Testis (tissue), 5 donors: ENCODE measurements at places on chromosomes 16 and 17.
A peak's percentile ranks its signal among the peaks of the same experiment; 100 is the strongest.

DNA sequence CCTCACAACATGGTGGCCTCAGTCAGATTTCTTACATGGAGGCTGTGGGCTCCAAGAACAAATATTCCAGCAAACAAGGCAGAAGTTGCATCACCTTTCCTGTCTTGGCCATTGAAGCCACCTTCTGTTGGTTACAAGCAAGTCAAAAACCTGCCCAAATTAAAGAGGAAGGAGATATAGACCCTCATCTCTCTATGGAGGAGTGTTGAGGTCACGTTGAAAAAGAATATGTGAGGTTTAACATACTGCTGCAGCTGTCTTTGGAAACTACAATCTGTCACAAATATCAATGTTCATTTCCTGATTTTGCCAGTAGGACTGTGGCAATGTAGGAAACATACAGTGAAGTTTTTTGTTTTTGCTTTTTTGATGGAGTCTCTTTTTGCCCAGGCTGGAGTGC, 211.4 kb downstream of the COPRS start:
- DNase-seq: no peak

DNA sequence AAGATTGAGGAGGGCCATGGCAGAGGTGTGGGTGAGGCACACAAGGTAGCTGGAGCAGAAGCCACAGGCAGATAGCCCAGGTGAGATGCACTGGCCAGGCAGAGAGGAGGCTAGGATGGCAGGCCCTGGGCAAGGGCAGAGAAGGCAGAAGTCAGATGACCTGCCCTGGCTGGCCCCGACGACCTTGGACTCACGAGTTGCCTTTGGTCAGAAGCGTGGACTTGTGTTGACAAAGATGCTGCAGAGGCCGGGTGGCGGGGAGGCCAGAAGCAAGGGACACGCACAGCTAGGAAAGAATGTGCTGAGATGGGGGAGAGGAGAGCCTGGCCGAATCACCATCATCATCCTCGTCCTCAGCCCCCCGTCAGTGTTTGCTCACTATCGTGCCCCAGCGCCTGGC, 123.7 kb downstream of the RBFOX3 start:
- no peak for DNase-seq

DNA sequence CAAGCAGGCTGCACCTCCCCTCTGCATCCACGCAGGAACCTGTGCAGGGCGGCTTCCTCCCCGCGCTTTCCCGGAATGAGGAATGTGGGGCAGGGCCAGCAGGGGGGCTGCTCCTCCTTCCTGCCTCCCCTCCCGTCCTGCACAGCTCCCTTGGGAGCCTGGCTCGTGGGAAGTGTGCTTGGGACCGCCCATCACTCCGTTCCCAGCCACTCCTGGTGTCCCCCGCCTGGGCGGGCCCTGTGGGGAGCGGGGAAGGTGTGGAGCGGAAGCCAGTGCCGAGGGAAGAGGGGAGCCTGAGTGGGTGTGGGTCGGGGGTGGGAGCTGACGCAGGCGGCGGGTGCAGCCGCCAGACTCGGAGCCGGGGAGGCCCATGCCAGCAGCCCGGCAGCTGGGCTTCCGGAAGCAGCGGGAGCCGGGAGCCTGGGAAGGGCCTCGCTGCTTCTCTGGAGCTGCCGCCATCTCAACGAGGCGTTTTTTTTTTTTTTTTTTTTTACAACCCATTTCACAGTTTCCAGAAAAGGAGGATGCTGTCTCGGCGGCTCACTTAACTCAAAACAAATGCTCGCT, 24.1 kb downstream of the BAHCC1 start:
- peak; percentile 60 for DNase-seq

DNA sequence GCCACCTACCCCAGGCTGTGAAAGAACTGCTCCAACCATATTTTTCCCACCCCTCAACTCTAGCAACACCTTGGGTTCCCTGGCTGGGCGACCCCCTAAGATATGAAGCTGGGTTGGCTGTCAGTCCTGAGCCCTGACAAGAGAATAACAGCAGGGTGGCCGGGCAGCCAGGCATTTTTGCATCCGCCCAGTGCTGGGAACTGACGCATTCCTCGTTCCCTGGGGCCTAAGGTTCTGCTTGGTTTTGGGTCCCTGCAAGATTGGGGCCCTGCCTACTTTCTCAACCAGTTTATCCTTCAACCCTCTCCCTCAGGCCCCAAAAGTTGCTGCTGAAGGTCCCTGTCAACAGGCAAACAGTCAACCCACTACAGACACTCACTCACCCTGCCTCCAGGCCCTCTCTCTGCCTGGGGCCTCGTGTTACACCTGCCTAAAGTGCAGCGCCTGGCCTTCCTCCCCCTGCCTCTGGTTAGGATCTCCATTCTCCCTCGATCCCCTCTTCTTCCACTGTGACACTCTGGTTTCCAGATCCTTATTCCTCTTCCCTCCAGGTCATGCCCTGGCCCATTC, 151.5 kb downstream of the STX8 start:
- no peak for DNase-seq

DNA sequence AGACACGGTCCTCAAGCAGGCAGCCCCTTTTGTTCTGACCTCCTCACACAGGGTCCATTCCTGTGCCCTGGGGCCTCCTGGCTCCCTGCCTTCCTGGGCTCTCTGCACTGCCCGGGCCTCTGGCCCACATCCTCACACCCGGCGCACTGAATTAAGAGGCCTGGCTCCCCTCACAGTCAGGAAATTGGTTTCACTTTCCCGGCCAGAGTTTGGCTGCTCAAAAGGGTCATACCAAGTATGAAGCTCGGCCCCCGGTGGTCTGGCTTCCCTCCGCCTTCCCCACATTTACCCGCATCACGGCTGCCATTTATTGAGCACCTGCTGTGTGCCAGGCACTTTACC, 220.0 kb downstream of the NTN1 start:
- peak; percentile 33 for DNase-seq

DNA sequence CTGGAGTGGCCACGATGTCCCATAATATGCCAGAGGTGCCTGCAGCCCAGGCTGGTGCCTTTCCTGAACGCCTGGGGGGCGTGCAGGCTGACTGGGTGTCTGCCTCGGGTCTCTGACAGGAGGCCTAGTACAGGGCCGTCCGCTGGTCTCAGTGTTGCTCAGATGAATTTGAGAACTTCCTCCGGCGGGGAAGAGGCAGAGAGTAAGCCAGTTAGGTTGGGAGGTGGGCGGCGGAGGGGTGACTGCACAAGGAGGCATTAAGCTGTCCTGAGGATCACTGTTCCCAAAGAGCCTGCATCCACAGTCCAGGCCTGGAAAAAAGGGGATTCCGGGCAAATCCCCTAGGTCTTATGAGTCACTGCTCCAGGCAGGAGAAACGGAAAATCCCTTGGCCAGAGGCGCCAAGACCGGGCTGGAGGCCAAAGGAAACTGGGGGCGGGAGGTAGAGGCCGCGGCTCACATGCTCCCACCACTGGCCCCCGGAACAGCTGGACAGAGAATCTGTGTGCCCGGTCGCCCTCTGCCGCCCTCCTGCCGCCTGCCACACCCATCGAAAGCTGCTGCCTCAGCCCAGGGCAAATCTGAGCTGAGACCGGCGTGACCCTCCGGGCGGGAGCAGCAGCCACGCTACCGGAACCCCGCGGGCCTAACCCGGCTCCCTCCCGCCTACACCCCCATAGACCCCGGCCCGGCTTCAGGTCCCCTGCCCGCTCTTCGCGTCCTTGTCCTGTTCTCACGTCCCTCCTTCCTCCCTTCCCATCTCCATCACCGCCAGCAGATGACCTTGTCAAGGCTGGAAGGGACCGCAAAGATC, 1.2 kb downstream of the TRIM47 start:
- DNase-seq: peak; percentile 94

DNA sequence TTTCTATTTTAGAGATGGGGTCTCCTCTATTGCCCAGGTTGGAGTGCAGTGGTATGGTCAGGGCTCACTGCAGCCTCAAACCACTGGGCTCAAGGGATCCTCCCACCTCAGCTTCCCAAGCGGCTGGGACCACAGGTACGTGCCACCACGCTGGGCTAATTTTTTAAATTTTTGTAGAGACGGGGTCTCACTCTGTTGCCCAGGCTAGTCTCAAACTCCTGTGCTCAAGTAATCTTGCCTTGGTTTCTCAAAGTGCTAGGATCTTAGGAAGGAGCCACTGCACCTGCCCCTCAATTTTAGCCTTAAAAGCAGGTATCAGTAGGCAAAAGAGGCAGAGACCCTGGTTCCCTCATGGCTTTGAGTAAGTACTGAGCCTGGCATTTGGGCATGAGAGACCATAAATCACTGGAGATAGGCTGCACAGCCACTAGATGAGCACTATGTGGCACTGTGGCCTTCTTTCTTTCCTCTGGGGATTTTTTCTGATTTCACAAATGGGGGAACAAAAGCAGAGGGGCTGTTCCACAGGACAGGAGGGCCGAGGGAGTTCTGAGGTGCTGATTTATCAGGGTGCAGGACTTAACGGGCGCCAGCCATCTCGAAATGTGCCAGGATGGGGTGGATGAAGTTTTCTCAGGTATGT, 82.2 kb downstream of the PLXDC1 start:
- DNase-seq: peak; percentile 37

GRCh38 chr17:1143573-1143972, 36.2 kb downstream of the ABR start:
- DNase-seq: peak; percentile 25

DNA sequence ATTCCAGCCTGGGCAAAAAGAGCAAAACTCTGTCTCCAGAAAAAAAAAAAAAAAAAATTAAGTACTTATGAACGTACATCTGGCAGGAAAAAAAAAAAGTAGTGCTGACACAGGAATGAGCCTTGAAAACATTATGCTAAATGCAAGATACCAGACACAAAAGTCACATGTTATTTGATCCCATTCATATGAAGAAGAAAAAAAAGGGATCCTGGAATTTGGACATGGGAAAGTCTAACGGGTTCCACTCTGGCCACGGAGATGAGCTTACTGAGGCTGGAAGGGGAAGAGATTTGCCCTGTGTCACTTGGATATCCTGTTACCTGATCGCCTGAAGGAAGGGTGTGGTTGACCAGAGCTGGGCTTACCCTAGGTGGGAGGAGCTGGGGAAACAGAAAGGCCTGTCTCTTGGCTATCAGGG, 251.9 kb downstream of the PARN start:
- DNase-seq: no peak

DNA sequence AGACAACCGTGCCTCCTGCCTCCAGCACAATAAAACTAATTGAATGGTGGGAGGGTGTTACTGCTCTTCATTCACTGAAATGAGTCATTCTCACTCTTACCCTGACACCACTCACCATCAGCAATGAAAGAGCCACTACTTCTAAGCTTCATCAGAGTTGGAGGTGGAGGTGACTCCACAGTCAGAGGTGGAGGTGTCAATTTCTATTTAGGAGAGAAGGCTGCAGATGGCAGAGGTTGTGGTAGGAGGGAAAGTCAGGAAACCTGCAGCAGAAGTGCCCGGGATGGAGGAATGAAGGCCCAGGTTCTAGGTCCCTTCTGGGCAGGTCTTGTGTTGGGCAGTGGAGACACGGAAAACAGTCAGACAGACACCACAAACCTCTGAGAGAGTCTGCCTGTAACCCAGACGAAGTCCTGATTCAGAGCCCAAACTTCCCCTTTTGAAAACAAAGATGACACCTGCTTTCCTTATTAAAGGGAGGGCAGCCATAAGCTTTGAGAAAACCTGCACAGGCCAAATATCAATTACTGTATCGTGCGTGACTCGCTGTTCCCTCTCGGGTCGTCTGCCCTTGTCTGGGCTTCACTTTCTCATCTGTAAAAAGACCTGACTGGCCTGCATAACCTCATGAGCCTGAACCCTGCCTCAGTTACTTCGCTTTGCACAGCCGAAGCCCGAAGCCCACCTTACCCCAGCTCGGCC, 668 bp downstream of the ATPAF2 start:
- no peak for DNase-seq

DNA sequence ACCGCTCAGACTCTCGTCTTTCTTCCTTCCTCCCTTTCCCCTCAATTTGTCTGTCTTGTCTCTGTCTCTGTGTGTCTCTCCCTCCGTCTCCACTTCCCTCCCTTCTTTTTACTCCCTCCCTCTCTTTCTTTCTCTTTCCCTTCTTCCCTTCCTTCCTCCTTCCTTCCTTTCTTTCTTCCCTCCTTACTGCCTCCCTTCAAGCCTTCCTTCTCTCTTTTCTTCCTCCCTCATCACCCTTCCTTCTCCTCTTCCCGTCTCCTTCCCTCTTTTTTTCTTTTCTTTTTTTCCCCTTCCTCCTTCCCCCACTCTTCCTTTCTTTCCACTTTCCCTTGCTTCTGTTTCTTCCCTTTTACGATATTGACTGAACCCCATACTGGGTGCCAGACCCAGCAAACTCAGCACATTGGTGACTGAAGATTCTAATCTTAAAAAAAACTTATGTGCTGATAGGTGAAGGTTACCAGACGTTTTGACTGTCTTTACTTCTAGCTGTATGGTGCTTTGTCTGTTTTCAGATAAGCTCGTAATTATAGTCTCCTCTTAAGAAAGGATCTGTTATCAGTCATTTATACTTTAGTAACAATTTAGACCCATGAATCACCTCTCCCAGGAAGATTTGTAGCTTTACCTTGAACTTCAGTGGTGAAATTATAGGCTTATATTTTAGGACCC, 481 bp upstream of the BRD7 start:
- DNase-seq: no peak

DNA sequence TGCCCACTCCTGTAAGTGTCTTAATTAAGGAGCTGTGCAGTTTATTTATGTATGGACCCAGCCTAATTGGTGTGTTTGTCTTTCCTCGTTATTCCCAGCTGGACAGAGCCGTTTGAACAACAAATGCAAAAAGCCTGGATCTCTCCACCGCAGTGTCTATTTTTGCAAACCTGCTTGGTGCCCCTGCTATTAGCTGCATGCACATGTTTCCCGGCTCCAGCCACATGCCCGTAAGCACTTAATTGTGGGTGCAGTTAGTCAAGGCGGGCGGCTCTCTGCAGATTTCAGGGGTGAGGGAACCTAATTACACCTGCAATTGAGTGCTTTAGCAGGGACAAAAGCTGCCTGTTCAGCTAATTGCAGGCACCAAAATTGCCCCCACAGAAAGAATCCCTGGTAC, 74.0 kb upstream of the GSE1 start:
- DNase-seq: no peak
